GM13976 (cell line): ENCODE measurements at places on chromosomes 16 and 17.

GRCh38 chr17:9266031-9266680, 244.8 kb downstream of the NTN1 start:
- no peak for DNase-seq

- DNase-seq: no peak
These were observed 6.4 kb upstream of the GRN start for GRCh38 chr17:44338702-44339101.

DNA sequence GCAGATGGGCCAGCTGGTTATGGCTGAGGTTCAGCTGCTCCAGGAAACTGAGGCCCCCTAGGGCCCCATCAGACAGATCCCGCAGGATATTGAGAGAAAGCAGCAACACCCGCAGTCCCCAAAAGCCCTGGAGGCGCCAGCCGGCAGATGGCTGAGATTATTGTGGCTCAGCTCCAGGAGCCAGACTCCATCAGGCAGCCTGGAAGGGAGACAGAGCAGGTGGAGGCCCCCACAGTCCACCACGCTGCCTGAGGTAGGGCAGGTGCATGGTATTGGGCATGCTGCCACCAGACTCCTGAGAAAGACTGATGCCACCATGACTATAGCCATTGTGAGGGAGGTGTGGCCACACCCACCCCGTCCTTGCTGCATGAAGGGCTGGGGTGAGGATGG, 9.5 kb upstream of the TMEM101 start:
- DNase-seq: no peak

DNA sequence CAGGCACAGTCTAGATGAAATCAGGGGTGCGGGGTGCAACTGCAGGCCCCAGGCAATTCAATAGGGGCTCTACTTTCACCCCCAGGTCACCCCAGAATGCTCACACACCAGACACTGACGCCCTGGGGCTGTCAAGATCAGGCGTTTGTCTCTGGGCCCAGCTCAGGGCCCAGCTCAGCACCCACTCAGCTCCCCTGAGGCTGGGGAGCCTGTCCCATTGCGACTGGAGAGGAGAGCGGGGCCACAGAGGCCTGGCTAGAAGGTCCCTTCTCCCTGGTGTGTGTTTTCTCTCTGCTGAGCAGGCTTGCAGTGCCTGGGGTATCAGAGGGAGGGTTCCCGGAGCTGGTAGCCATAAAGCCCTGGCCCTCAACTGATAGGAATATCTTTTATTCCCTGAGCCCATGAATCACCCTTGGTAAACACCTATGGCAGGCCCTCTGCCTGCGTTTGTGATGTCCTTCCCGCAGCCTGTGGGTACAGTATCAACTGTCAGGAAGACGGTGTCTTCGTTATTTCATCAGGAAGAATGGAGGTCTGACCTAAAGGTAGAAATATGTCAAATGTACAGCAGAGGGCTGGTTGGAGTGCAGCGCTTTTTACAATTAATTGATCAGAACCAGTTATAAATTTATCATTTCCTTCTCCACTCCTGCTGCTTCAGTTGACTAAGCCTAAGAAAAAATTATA, 1.6 kb downstream of the HBA1 start:
- DNase-seq: no peak

GRCh38 chr16:89146211-89147005, 25.1 kb upstream of the CDH15 start:
- no peak for DNase-seq

DNA sequence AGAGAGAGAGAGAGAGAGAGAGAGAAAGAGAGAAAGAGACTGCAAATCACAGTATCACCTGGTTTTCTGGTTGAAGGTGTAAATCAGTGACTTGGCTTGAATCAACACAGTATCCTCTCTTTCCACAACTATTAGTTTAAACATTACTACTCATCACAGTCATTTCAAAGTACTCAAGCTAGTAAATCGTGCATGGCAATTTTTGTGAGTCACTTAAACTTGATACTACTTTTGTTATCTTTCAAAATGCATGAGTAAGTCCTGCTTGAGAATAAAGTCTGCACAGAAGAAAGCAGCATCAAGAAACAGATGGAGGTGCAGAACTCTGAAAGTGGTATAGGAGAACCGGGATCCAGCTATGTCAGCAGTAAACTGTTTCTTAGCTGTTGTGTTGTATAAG, 535.4 kb downstream of the CDH8 start:
- no peak for DNase-seq

GRCh38 chr16:81327447-81328196, 12.9 kb downstream of the GAN start:
- DNase-seq: no peak

- DNase-seq: no peak
These were observed 80.3 kb upstream of the CRHR1 start for GRCh38 chr17:45703806-45704205.

DNA sequence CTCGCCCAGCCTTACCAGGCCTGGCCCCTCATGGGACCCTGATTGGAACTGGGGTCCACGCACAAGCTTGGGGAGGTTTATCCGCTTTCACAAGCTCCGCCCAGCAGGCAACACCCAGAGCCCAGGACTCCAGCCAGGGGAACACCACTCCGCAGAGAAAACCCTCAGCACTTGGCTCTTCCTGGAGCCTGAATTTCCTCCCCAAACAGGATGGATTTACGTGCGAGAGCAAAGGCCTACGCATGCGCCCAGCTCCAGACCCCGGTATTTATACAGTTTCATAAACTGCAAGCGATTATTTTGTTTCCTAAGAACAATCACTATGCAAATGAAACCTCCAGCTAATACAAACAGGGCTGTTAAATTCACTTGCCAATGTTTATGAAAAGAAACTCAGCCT, 22.8 kb downstream of the ZNF423 start:
- DNase-seq: no peak

DNA sequence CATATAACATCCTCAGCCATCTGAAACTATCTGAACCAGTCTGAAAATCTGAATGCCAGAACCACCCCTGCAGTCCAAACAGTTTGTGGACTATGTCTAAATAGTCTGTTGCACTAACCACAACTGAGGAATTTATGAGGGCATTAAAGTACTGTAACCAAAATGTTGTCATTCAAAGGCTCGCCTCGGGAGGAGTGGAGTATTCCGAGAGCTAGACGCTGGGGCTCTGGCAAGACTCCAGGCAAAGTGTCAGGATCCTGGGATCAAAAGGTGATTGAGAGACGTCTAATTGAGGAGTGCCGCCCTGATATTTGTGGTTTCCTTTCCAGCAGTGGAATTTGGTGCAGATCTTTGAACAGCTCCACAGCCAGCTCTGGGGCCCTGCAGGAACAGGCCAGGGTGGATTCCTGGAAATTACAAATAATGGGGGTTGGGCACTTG, 142.9 kb upstream of the MYOCD start:
- no peak for DNase-seq

DNA sequence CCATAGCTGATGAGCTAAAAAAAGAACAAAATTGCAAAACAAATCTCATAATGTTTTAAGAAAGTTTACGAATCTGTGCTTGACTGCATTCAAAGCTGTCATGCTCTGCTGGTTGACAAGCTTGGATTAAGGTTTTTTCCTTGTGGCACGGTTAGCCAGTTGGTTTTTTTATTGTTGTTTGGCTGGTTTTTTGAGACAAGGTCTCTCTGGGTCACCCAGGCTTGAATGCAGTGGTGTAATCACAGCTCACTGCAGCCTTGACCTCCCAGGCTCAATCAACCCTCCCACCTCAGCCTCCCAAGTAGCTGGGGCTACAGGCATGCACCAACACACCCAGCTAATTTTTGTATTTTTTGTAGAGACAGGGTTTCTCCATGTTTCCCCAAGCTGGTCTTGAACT, 45.7 kb downstream of the PHKB start:
- DNase-seq: no peak

DNA sequence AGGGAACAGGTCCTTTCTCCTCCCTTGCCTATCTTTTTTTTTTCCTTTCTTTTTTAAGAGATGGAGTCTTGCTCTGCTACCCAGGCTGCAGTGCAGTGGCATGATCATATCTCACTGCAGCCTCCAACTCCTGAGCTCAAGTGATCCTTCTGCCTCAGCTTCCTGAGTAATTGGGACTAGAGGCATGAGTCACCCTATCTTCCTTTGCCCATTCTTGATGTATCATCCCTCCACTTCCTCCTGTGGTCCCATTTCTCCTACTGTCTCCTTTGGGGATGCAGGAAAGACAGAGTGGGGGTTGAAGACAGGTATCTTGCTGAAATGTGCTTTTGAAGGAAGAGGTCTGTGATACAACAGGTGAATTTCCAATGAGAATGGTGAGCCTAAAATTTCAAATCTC, 5.5 kb downstream of the MYO19 start:
- DNase-seq: no peak

GRCh38 chr16:30051518-30051917, 14.0 kb upstream of the ALDOA start:
- no peak for DNase-seq

DNA sequence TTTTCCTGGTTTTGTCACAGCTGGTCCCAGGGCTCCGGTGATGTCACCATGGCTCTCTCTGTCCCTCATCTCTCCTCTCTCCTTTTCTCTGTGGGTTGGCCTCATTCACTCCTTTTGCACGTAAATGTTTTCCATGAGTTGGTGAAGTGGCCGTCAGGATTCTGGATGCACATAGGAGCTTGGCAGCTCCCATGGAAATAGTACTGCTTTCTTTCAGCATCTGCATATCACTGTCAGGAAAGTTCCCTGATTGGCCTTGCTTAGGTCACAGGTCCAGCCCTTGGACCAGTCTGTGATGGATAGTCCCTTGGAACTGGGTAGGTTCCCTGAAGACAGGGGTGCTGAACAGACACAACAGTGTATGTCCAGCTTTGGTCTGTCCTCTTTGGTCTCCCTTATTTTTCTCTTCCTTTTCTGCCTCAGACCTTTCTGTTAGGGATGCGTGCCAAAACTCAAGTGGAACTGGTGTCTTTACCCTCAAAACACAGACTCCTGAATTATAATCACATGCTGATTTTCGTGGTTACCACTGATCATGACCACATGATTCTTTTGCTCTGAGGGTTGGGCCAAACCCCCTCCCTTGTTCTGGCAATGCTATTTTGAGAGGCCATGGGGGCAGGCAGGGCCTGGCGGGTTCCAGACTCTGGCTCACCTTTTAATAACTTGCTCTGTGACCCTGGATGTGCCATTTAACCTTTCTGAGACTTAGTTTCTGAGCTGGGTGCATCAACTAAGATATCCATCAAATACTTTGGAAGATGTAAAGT, 99.0 kb downstream of the MSI2 start:
- DNase-seq: no peak

DNA sequence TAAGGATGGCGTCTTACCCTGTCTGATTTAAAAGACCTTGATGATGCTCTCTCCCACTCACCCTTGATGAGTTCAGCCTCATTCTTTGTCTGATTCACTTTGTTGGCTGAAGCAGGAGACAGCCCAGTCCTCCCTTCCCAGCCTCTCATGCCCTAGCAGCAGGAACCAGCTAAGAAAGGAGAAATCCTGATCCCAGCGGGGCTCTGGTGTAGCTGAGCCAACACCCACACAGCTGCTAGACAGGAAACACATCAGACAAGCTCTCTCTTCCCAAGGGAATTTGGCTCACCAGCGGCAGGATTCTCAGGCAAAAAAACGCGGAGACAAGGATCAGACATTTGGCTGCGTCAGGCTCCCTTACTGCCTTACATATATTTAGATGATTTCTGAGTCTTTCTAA, 211.5 kb downstream of the CDH11 start:
- no peak for DNase-seq

- DNase-seq: no peak
These were observed 14.3 kb downstream of the MLYCD start for GRCh38 chr16:83913245-83913633.

DNA sequence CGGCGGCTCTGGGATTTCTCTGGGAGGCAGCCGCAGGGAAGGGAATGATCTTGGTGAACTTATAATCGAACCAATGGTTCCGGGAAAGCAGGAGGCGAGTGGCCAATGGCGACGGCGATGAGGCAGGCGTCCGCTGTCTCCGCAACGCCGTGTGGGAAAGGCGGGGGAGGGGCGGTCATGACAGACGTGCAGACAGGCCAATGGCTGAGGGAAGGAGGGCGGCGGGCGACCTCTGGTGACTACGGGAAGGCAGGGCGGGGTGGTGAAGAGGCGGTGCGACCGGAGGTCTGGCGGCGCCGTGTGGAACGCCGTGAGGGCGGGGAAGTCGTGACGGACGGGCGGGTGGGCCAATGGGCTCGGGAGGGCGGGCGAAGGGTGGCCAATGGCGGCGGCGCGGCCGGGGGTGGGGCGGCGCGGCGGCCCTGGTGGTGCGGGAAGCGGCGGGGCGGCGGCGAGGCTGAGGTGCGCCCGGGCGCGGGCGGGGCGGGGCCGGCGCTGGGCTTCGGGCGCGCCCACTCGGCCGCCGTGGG, at the start of gene RAB40C:
TSS of gene RAB40C (plus strand) at position 409 of the 530 bp plus-strand sequence. CDS start 226 bp downstream, outside the sequence.
- peak; percentile 99 for DNase-seq

- DNase-seq: peak; percentile 42
These were observed 12.3 kb upstream of the SPAG9 start for GRCh38 chr17:51132964-51133319.

DNA sequence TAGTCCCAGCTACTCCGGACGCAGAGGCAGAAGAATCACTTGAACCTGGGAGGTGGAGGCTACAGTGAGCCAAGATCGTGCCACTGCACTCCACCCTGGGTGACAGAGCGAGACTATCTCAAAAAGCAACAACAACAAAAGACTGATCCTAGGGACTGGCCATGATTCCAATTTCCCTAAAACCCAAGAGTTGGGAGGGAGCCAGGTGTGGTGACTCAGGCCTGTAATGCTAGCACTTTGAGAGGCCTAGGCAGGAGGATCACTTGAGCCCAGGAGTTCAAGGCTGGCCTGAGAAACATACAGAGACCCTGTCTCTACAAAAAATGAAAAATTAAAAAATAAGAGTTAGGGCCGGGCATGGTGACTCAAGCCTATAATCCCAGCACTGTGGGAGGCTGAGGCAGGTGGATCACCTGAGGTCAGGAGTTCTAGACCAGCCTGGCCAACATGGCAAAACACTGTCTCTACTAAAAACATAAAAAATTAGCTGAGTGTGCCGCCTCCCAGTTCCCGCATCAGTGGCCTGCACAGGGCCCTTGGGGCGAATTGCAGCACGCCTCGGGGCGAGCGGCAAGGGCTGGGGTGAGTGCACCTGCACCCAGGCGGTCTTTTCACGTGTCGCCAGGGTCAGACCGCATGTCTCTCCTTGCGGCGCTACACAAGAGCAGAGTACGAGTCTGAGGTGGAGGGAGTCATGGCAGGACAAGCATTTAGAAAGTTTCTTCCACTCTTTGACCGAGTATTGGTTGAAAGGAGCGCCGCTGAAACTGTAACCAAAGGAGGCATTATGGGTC, 40.8 kb downstream of the CDH3 start:
- no peak for DNase-seq
